ENCODE measurements at places on chromosomes 5 and 9. TPM values are rescaled to one million over a fixed set of nuclear protein-coding genes. Genes with fewer than 3 reads are reported as not detected.

Gene PAEP
- not detected for polyA plus RNA-seq

GRCh38 chr5:149732324-149733128 lies 2.4 kb downstream of the PPARGC1B start:
- DNase-seq, result peak; percentile 61

- DNase-seq, result no peak
Measured at GRCh38 chr5:68169903-68170302, 45.7 kb upstream of the PIK3R1 start.

GRCh38 chr5:139619861-139620260 lies 28.3 kb upstream of the CXXC5 start:
- DNase-seq, result no peak

Gene NPR3
- polyA plus RNA-seq, result 1.6 TPM

GRCh38 chr9:1460143-1460769 lies 410.1 kb downstream of the DMRT2 start:
- DNase-seq, result no peak

Gene STPG3
- polyA plus RNA-seq, result not detected

DNA sequence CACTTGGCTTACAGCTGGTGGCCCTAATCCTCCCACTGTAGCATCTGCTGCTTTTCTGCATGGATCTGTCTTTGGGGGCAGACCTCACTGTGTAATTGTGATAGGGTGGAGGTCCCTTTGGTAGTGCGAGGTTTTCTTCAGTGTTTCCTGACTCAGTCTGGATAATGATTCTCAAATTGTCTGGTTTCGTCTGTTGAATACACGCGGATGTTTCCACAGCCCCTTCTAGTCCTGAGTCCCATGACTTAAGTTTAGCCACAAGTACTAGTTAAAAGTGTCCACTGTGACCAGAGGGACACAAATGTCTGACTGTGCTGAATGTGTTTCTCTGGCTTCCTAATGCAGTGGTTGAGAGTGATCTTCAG lies 70.5 kb downstream of the LMNB1 start:
- DNase-seq, result no peak

DNA sequence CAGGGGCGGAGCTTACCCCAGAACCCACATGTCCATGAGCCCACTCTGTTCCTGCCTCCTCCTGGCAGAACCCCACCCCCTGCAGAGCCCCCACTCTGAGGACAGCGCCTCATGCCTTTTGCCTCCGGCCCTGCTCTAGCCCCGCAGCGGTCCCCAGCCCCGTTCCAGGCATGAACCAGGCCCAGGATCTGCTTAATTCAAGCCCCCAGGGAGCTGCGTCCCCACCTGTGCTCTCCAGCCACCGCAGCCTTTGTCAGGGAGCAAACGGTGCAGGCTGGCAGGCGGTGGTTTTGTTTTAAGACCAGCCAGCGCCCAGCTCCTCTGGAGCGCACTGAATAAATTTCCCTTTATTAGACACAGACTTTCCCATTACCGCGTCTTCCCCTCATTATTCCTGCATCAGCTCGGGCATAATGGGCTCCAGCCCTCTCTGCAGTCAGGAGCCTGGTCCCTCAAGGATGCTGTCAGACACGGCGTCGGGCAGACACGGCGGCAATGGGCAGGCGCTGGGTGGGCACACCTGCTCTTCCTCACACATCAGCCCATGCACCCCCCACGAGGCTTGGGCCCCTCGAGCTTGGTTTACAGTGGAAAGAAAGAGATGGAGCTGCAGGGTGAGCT lies 137.6 kb downstream of the OLFM1 start:
- peak; percentile 32 for DNase-seq

DNA sequence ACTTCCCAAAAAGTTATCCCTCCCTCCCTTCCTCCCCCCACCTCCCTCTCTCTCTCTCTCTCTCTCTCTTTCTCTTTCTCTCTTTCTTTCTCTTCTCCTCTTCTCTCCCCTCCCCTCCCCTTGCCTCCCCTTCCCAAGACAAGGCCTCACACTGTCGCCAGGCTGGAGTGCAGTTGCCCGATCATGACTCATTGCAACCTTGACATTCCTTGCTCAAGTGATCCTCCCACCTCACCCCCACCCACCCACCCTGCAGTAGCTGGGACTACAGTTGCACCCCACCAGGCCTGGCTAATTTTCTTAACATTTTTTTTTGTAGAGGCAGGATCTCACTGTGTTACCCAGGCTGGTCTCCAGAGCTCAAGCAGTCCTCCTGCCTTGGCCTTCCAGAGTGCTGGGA lies 32.8 kb downstream of the VPS13A start:
- DNase-seq, result no peak

Gene GABRA6
- polyA plus RNA-seq, result not detected

Gene FSD1L
- 15.7 TPM for polyA plus RNA-seq

Gene IFNK
- not detected for polyA plus RNA-seq

- no peak for DNase-seq
Measured at GRCh38 chr9:73121375-73121935, 30.2 kb upstream of the ANXA1 start.

Gene CER1
- not detected for polyA plus RNA-seq

DNA sequence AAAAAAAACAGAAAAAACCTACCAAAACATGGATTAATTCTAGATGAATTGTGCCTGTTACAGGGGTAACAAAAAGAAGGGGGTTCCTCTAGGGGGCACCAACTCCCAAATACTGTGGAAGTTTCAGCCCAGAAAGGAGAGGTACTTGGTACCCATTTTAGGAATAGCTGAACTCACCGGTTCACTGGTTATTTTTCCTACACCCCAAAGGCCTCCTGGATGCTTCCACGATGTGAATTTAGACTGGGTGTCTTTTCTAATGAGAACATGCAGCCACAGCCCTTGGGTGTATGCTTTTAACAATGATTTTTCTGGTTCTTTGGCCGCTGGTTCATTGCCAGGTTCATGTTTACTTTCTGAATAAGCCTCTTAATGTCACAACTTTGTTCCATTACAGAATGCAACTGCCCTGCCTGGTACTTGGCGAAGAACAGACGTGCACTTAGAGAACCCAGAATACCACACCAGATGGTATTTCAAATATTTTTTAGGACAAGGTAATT lies 46.7 kb downstream of the GARNL3 start:
- no peak for DNase-seq

Gene MEIKIN
- polyA plus RNA-seq, result not detected

Gene TNFSF8
- 0.10 TPM for polyA plus RNA-seq

Gene SEMA4D
- 26.8 TPM for polyA plus RNA-seq

- DNase-seq, result no peak
Measured at GRCh38 chr5:7186818-7187217, 209.1 kb upstream of the ADCY2 start.

Gene TRIM7
- polyA plus RNA-seq, result 21.2 TPM

GRCh38 chr5:102722931-102723330 lies 32.2 kb upstream of the PAM start:
- DNase-seq, result no peak

GRCh38 chr5:53406630-53407316 lies 73.7 kb upstream of the FST start:
- no peak for DNase-seq
